ENCODE measurements at places on chromosomes 5 and 9.

GRCh38 chr9:135326141-135326540 lies 153.4 kb upstream of the PPP1R26 start:
- no peak for DNase-seq

- no peak for DNase-seq
These were observed 1877.7 kb upstream of the ACO1 start for GRCh38 chr9:30506749-30507148.

DNA sequence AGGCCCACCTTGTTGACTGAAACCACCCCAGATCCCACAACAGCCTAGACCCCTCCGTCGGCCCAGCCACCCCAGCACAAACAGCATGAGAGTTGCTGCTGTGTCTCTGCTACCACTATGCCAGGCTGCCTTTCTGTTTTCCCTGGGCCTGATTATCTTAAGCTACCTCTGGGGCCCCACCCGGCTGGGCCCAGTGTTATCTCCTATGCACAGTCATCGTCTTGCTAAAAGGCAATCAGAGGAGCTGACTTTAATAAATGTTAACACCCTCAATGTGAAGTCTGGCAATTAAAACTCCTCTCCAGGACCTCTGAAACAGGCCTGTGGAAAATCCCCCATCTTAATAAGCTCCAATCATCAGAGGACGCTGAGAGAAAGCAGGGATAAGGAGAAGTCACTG lies 144.9 kb downstream of the FAM114A2 start:
- DNase-seq = no peak

GRCh38 chr5:81140943-81141342 lies 92.2 kb upstream of the CKMT2 start:
- DNase-seq = no peak

DNA sequence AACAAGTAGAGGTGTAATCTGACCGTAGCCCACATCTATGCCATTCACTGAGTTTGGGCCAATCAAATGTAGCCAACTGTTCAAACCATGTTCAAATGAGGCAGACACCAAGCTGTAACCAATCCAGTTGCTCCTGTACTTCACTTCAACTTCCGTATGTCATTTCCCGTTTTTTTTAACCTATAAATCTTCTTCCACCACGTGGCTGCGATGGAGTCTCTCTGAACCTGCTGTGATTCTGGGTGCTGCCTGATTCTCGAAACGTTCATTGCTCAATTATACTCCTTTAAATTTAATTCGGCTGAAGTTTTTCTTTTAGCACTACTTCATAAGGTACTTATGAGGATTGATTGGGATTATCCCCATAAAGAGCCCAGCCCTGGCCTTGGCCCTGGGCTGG lies 179.7 kb downstream of the PIK3R1 start:
- no peak for DNase-seq

DNA sequence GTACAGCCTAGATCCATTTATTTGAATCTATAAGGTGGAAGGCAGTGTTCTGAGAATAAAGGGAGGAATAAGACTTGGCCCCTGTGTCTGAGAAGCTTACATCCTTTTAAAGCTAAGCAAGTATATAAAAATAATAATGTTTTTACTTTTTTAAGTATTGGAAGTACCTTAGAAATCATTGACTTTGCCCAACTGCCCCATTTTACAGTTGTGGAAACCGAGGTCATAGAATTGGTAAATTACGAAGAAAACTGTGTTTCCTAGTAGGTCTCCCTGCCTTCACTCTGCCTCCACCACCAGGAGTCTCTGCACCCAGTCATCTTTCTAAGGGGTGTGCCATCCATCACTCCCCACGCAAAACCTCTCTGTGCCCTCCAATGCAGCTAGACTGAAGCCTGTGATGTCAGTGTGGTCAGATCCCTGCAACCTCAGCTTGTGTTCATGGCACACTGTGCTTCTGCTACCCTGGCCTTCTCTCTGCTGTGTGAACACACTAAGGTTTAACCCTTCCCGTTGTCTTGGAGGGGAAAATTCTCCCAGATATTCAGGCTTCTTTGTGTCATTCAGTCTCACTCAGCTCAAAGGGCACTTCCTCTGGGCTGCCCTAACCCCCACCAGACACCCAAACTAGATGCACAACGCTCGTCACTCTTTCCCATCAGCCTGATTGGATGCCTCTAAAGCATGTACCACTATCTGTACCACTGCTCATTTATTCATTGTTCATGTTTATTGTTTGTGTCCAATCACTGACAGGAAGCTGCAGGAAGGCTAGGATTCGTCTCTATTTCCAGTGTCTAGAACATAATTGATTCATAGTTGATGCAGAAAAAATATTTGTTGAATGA lies 18.2 kb downstream of the ADRB2 start:
- DNase-seq = no peak

DNA sequence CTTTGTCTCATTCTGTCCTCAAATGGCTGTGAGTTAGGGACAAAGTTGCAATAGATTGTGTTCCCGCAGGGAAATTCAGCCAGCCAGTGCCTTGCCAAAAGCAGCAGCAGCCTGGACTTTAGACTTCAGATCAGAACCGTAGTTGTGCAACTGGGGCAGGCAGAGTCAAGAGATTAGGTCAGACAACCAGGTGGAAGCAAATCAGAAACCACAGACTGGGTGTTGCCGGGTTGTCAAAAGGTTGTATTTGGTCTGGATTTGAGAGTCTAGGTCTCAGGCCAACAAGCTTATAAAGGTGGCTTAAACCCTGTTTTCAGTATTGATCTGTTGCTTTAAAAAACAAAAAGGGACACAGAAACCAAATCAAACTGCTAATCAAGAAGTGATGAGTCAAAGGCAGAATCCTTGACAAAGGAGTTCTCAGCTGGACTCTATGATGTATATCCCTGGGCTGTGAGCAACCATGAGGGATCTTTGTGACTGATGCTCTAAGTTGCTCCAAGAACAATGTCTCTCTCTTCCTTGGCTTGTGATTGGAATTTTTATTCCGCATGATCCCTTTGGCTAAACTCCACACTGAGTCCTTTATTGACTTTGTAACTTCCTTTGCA lies 20.9 kb downstream of the RFK start:
- DNase-seq = no peak

- DNase-seq = no peak
These were observed 333.4 kb downstream of the ICE1 start for GRCh38 chr5:5755888-5756287.

GRCh38 chr5:112918679-112919078 lies 3.3 kb downstream of the REEP5 start:
- DNase-seq = no peak

GRCh38 chr9:95504053-95504963 lies 12.5 kb downstream of the PTCH1 start:
- DNase-seq = no peak

DNA sequence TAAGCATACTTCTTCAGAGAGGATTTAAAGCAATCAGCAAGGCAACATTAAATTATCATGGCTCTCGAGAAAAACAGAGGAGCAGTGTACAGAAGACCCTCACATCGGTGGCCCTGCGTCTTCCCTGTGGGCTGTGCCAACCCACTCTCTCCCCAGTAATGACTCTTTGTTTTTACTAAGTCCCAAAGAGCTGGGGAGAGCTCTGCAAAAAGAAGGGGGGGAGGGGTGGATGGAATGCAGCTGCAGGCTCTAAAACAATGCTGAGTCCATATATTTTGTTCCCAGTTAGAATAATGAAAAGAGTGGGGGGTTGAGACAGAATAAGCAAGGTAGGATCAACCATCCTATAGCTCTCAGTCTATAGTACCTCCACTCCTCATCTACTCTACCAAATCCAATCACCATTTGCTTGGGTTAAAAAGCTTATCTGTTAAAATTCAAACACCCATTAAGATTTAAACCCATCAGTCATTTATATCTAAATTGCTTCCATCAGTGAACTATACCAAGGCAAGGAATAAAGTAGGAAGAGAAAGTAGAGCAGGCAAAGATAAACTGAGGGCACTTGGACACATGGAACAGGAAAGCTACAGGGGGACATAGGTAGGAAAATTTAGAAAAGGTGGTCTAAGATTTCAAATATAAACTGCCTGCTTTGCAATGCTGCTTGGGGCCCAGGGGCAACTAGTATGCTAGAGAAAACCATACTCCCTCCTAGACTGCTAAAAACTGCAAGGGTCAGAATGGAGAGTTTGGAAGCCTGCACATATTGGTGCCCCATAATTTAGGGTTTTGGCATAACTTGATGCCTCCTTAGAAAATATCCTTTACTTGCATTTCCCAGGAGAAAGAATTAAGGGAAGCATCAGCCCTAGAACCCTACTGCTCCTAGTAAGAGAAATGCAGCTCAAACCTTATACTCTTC lies 20.6 kb downstream of the ELL2 start:
- no peak for DNase-seq

GRCh38 chr5:109961751-109962150 lies 272.0 kb downstream of the MAN2A1 start:
- no peak for DNase-seq

- no peak for DNase-seq
These were observed 127.7 kb downstream of the CPLANE1 start for GRCh38 chr5:37121465-37121864.

GRCh38 chr5:120446901-120447300 lies 17.2 kb upstream of the PRR16 start:
- DNase-seq = no peak

GRCh38 chr9:76585487-76586389 lies 126.8 kb downstream of the GCNT1 start:
- DNase-seq = no peak

- no peak for DNase-seq
These were observed 117.8 kb downstream of the TLE4 start for GRCh38 chr9:79689576-79689975.

- DNase-seq = no peak
These were observed 31.5 kb downstream of the OLFML2A start for GRCh38 chr9:124808246-124808956.
